ENCODE measurements at places on chromosomes 1 and 21.

DNA sequence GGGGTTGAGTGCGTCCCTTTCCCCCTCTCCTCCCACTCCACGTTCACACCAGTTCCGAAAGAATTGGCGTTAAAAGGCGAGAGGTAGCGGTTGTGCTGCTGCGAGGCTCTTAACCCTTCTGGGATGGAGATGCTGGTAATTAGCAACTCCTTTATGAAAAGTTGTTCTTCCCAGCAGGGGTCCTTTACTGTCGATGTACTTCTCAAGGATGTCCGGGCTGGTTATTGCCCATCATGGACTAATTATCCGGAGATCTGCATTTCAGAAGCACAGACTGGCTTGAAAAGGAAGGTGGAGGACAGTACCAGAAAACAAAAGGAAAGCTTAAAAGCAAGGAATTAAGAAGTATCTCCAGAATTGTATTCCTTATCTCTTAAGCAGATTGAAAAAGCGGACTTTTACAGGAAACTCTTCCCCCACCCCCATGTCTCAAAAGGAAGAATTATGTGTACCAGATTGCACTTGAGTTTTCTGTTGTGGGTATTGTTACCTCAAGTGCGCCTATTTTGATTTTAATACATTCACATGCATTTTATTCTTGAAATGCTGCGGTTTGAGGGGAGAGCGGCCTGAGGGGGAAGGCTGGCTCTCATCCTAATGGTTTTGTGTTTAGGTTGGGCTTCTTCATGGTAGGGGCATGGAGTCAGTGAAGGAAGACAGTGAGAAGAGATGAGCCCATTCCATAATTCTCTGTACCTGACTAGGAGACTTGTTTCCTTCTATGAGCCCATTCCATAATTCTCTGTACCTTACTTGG lies 1.5 kb downstream of the AK4 start:
- no peak for DNase-seq

- no peak for DNase-seq
These were observed 180.0 kb upstream of the DUSP10 start for GRCh38 chr1:221921936-221922335.

GRCh38 chr1:154485910-154486496 lies 16.0 kb upstream of the TDRD10 start:
- DNase-seq: no peak

GRCh38 chr1:87335175-87335884 lies 6.7 kb downstream of the LMO4 start:
- DNase-seq: peak; percentile 79

DNA sequence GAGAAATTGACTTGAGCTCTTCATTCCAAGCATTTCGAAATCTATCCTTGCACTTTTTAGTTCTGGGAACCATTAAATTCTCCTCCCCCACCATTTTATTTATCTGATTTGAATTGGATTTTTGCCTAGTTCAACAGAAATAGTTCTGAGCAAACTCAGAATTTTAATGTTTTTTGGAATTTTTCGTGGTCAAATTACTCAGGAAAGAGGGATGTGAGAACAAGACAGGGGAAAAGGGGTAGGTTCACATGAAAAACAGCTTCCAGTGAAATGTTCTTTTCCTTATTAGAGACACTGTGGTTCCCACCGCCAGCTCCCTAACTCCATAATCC lies 5.7 kb upstream of the ZNF697 start:
- no peak for DNase-seq

All from NCI-H1092 treated with DMSO at 0.1 percent for 48 hours (cell line).